Stimulated activated CD4-positive, alpha-beta T cell treated with anti-CD3 and anti-CD28 coated beads, Interleukin-4, amount 100 ng/mL, for 24 hours (primary cell): ENCODE measurements at places on chromosomes 12 and 14.

GRCh38 chr14:100696590-100696989 is 30.1 kb upstream of the DLK1 start:
- no peak for DNase-seq

GRCh38 chr14:61503167-61503801 is 181.9 kb downstream of the PRKCH start:
- DNase-seq = peak; percentile 73

GRCh38 chr12:49716553-49716952 is 9.3 kb upstream of the FMNL3 start:
- DNase-seq = no peak

- no peak for DNase-seq
These were observed 186.4 kb downstream of the TMEM132D start for GRCh38 chr12:129717438-129717837.

DNA sequence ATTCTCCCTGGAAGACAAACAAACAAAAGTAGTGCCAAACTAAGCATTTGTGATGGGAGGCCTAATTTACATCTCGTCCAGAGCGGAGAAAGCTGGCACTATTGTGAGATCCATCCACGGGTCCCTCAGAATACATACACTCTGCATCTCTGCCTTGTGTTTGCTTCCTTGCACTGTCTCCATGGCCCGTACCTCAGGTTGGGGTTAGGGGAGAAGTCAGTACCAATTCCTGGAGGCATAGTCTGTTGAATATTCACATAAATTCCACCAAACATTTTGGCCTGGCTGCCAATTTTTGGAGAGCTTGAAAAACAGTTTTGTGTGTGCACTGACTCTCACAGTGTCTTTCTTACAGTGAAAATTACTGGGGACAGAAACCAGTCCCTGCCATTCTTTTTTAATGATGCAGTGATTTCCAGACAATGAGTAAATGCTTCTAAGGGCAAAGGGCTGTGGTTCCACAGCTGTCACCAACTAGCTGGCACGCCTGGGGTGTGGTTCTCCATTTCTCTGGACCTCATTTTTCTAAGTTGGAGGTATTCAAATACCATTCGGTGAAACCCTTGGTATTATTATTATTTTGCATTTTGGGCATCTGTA is 119.7 kb upstream of the HIF1A start:
- DNase-seq = no peak

- DNase-seq = no peak
These were observed 76.8 kb downstream of the NUMB start for GRCh38 chr14:73381380-73382013.

DNA sequence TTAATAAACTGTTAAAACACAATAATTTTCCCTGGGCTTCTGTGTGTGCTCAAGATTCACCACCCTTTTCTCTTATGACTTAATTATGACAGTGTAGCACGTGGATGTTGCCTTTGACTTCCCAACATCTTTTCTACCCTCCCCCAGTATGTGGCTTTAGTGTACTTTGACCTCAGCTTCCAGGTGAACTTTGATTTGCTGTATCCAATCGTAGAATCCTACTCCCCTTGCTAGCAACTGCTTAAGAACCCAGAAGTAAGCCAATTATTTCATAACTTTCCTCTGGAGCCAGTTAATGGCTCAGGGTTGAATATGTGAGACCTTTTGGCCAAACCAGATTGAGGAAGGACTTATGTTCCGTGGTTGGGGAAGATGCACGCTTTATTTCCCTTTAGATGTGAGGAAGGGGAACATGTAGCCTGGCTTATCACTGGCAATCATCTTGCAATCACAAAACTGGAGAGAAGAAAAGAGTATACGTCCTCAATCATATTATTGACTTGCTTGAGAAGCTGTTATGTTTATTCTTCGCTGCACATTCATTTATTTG is 259.6 kb upstream of the ATP2B1 start:
- no peak for DNase-seq

DNA sequence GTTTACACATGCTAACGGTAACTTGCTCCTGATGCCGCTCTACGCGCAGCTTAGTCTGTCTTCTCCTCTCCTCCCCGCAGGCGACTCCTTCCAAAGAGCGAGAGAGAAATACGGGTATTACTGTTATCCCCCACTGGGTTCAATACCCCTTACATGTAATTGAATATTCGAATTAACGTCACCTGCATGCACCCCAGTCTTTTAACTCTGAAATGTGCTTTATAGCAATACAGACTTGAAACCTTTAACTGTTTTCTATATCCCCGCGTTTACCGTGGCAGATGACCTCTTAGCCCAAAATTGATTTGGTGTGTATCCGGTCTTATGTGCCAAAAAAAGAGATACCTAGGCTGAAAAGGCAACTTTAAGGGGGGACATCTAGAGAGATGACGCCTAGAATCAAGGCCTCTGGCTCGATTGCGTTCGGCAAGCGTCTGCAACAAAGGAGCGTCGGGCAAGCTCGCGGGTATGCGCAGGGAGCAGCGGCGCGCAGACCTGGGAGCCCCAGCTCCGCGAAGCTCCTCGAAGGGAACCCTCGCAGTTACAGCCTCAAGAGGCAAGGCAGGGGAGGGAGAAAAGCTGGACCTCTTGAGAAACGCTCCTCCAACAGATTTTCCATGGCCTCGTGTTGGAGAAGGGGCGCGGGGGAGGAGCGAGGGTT is 6.8 kb upstream of the FOXG1 start:
- no peak for DNase-seq

- no peak for DNase-seq
These were observed 137.8 kb downstream of the SLC25A21 start for GRCh38 chr14:37034410-37035285.

- no peak for DNase-seq
These were observed 83.2 kb downstream of the ETV6 start for GRCh38 chr12:11732715-11733114.

DNA sequence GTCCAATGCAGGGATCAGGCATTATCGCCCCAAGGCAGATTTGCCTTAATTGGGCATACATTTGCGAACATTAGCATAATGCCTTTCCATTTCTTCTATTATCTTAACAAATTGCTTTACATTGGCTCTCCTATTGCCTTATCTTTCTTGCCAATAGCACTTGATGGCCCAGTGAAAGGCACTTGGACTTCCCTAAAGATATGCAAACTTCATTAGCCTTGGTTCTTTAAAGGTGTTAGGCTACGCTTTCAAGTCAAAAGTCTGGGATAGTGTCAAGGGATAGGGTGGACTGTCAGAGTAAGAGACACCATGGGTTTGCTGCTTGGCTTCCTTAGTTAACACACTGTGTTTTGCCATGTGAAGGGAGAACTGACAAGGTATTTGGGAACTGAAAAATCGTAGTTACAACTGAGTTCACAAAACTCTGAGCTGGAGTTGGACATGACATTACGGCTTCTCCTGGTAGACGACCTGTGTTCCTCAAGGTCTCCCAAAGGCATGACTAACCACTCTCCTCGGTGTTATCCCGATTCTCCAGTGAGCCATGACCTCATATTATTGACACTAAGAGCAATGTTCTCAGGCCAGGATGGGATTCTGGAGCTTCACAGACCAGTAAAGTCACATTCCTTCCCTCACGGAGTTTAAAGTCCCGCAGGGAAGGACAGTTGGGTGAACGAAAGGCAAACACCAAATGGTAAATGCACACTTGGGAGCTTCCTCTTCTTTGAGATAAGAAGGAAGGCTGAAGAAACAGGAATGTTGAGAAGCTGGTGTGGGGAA is 65.2 kb downstream of the TBC1D30 start:
- DNase-seq = no peak

DNA sequence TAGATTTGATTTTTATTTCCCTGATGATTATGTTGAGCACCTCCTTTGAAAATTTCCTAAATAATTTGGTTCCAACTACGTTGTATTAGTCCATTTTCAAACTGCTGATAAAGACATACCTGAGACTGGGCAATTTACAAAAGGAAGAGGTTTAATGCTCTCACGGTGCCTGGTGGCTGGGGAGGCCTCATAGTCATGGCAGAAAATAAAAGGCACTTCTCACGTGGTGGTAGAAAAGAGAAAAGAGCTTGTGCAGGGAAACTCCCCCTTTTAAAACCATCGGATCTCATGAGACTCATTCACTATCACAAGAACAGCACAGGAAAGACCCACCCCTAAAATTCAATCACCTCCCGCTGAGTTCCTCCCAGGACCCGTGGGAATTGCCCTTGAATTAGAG is 372.3 kb downstream of the RPL10L start:
- DNase-seq = no peak

DNA sequence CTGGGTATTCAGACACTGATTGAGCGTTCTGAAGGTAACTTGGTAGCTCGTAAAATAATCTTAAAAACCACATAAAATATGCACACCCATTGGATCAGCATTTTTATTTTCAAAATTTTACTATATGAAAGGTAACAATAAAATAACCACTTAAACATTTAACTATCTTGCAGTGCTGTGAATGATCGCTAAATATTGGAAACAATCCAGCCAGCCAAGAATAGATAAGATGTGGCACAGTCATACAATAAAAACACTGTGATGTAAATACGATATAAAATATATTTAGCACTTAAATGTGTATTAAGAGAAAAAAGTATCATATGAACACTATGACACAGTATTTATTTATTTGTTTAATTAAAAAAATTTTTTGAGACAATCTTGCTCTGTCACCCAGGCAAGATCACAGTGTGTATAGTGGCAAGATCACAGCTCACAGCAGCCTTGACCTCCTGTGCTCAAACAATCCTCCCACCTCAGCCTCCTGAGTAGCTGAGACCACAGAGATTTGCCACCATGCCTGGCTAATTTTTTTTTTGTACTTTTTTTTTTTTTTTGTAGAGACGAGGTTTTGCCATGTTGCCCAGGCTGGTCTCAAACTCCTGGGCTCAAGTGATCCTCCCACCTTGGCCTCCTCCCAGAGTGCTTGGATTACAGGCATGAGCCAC is 39.4 kb downstream of the SDR9C7 start:
- no peak for DNase-seq

DNA sequence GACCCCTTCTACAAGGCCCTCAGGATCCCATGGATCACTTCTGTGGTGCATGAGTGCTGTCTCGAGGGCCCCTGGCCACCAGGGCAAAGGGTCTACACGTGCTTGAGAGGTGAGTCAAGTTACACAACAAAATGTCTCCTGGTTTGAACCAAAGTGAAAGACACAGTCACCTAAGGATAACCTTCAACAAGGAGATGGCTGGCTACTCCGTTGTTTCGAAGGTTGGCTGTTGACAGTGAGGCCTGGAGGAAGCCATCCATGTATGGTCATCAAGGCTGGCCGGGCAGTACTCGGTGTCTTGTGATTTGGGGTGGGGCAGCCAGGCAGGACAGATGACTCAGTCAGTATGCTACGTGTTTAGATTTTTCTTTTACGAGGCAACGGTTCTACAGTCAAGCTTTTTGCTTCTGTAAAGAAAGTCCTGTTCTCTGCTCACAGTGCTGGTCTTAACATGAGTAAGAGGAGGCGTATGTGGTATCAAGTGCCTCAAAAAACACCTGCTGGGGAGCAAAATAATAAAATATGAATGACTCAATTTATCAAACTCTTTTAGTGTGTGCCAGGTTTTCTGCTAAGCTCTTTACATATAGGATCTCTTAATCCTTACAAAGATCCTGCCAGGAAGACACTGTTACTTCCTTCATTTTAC is 18.0 kb upstream of the NT5DC3 start:
- DNase-seq = no peak

- peak; percentile 21 for DNase-seq
These were observed 175.8 kb downstream of the TTC8 start for GRCh38 chr14:89000007-89000942.

GRCh38 chr12:119593578-119594398 is at the start of gene TMEM233:
TSS of gene TMEM233 (plus strand) at chr12:119593774. CDS start at chr12:119593849, 75 bp downstream.
- DNase-seq = no peak

DNA sequence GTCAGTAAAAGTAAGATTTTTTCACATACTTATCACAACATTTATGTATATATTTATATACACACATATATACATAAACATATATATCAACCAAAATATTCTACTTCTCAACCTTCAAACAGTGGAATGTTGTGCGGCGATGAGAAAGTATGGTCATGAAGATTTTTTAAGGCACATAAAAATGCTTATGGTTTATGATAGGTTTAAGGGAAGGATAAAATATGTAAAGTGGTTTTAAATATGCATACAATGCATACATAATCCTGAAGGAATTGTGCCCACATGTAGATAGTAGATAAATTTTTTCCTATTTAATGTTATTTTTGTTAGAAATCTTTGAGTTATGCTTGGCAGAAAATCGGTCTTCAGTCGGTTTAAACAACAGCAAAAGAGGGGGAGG is 182.7 kb downstream of the ANO6 start:
- no peak for DNase-seq

DNA sequence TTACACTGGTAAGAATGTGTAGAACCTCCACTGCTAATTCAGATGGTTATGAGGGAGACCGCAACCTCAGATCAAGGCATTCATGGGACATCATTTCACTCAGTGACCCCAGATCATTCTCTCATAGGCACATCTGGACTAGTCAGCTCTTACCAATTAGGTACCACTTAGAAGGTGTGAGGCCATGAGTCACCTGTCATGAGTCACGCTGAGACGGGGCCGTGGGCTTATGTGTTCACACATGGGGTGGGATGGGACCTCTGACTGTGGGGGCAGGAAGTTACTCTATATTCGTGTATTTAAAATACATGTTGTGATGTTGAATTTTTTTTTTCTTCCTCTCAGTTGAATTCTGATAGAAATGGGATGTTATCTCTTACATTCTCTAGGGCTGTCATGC is 55.9 kb downstream of the CCDC92 start:
- DNase-seq = peak; percentile 74

DNA sequence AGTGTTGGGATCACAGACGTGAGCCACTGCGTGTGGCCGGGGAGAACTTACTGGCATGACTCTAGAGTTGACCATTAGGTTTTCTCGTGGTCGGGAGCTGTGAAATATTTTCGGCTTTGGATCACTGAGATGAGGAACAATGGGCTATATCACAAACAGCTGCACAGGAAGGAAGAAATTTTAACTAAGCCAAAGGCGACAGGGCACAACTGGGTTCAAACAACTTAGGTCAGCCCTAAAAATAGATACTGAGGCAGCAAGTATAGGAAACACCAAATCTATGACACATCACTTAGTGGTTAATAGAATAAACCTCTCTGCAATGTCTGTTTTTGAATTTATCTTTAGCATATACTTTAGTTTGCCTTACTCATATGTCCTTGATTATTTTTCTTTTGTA is 162.9 kb downstream of the LRIG3 start:
- no peak for DNase-seq

GRCh38 chr12:1501695-1502378 is 92.5 kb downstream of the FBXL14 start:
- no peak for DNase-seq

DNA sequence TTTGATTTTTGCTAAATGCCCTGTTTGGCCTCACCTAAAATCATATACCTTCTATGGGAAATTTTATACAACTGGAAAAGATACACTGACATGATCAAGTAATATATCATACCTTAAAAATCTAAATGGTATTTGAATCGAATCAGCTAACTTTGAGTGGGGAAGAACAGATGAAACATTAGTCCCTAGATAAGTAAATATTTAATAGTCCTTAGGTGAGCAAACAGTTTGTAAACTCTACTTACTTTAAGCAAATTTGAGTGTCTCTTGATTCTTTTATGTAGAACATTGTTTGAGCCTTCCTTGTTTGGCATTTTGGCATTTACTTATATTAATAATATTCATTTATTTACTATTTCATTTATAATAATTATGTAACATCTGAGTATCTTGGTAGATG is 195.7 kb upstream of the GARIN2 start:
- DNase-seq = no peak
